ENCODE measurements at places on chromosomes 6 and 20.

DNA sequence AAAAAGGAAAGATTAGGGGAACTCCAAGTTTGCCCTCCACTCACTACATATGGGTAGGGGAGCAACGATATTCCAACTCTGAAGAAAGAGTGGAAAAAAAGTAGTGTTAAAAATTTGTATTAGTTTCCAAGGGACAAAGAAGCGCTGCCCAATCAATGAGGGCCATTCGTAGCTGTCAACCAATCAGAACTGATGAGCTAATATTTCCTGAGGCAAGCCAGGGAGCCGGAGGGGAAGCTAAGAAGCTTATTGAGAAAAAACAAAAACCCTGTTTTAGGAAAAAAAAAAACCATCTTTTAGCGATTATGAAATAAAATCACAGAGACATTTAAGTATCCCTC is 59.5 kb downstream of the TRIM38 start:
- peak; percentile 66 for DNase-seq

- peak; percentile 25 for DNase-seq
These were observed 49.2 kb downstream of the GMDS start for GRCh38 chr6:2196079-2196679.

DNA sequence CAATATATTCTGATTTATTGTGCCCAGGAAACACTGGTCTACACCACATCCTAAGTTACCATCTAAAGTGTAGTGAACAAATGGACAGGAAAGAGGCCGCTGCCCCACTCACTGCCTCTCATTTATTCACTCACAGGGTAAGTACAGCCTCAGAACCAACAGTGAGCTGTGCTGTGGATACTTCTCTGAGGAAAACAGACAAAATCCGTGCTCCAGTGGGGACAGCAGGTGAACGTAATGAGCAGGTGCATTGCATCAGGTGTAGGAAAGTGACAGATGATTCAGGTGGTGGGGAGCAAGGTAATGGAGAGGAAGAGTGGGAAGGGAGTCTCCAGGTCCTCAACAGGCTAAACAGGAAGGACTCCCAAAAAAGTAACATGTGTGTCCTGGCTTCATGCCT is 8.4 kb upstream of the ULBP2 start:
- DNase-seq = no peak

GRCh38 chr6:56682635-56683034 is 39.9 kb upstream of the DST start:
- no peak for DNase-seq

DNA sequence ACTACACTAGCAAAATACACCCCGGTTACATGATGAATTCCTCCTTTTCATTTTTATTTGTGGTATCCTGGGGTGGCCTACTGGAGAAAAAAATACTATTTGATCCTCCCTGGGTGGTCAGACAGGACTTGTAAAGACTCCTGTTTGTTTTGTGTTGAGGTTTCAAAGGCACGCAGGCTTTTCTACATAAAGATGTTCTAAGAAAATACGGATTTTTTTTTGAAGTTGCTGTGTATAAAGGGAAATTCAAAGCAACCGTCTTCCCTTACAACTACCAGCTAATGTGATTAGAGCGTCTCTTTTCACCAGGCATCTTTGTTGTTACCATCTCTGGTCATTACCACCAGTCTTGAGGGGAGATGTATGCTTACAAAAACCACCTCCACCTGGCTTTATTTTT is 187.1 kb downstream of the SOX4 start:
- DNase-seq = no peak

- DNase-seq = peak; percentile 6
These were observed 9.1 kb downstream of the VTA1 start for GRCh38 chr6:142155895-142156757.

- no peak for DNase-seq
These were observed 4.9 kb downstream of the TBXT start for GRCh38 chr6:166162599-166163342.

GRCh38 chr20:62390317-62391164 is 3.6 kb downstream of the RPS21 start:
- no peak for DNase-seq

- no peak for DNase-seq
These were observed 1.2 kb upstream of the ZNF76 start for GRCh38 chr6:35258336-35258735.

DNA sequence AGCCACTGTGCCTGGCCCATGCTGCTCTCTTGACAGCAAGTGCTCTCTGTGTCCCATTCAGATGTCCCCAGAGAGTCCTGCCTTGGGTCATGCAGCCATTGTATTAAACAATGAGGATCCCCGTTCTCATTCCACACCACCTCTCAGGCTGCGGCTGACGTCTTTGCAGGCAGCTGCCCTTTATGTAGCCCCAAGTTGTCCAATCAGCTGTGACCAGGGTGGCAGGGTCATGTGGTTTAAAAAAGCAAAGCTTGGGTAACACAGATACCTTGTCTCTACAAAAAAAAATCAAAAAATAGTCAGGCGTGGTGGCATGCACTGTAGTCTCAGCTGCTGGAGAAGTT is 13.2 kb downstream of the GCNT2 start:
- DNase-seq = no peak

DNA sequence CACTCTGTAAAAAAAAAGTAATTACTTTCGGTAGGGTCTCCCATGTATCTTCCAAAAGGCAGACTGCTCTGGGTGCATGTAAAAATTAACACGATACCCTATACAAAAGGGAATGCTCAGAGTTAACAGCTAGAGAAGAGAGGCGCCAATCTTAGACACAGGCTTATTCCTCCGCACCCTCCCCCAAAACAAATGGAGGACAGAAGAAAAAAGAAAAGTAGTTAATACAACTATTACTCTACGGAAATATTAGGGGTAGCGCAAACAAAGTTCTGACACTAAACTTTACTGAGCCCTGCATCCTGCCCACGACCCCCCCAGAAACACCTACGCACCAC is 331 bp upstream of the UFL1 start:
- no peak for DNase-seq

GRCh38 chr20:53597521-53598120 is 4.0 kb upstream of the ZNF217 start:
- no peak for DNase-seq

DNA sequence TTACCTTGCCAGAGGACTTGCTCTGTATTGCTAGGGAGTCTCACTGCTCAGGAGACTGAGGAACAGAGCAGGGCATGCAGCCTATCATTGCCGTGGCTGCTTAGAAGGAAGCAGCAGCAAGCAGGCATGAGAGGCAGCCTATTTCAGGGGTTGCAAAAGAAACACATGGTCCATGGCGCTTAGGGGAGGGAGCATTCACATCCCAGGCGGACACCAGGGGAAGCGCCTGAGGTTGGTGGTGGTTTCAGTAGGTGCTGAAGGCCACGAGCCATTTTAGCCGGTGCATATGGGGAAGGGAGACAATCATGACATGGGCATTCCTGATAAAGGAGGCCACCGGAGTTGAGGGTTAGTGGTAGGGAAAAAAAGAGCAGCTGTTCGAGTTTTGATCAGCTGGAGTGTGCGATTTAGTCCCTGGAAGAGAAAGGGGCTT is 20.9 kb downstream of the FARS2 start:
- DNase-seq = no peak

DNA sequence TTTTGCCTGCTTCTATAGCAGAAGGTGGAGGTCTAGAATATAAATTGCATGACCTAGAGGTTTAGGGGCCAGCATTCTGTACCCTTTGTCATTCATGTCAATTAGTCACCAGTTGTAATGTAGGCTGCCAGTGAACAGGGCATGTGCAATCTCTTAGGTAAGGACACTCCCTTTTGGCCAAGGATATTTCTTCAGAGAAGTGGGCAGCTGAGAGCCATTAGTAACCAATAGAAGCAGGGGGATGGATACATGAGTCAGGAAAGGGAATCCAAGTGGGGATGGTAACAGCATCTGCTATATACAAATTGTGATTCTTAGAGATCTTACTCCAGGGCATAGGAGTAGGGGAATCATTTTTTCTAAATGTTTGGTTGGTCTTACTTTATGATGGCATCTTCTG is 494.2 kb upstream of the JAG1 start:
- DNase-seq = no peak

GRCh38 chr6:105578179-105578707 is 175.4 kb upstream of the PREP start:
- no peak for DNase-seq

- no peak for DNase-seq
These were observed 145.7 kb downstream of the KIF16B start for GRCh38 chr20:16427571-16427970.

GRCh38 chr20:21336455-21337151 is 33.5 kb downstream of the XRN2 start:
- DNase-seq = no peak

DNA sequence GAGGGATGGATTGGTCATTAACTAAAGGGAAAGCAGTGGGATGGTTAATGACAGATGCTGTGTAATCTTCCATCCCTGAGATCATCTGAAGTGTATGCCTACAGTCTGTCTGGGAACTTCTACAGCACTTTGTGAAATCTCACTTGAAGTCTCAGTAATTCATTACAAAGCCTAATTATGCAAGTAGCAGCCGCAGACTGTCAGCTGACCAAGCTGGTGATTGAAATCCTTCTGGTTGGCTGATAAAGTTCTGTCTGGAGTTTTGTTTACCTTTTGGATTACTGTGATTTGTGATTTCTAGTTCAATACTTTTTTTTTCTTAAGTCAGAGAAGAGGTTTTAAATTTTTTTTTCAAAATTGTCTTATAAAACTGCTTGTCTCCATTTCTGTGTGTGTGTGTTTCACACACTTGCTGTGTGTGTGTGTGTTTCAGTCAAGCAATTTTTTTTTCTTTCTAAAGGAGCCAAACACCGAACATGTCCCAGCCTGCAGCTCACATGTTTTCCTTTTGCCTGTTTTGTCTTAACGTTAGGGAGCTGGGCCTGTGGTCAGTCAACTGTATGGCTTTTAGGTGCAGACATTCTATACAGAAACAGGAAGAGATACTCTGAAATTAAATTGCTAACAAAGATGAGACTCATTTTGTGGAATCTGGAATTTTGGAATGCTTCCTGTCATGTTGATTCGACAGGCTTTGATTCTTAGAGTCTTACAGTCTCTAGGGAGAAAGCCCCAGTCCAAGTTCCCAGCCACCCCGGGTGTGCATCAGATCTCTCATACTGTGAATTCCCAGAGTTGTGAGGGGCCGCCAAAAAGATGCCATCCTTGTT is 28.5 kb upstream of the ADGRF4 start:
- DNase-seq = no peak

DNA sequence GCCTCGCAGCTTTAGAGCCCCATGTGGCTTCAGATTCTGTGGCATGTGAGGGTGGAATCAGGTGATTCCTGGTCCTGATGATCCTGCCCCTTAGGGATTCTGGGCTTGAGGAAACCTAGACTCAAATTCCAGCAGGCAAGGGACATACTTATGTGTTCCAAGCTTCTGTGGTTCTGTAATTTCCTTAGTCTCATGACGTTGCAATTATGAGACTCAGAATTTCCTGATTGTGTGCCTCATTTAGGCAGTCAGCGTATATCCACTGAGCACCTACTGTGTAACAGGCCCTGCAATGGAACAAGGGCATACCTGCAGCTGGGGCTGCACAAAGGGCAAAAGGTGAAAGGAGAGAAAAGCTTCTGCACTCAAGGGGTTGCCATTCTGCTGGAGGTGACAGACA is 11.6 kb upstream of the BPIFB4 start:
- no peak for DNase-seq

DNA sequence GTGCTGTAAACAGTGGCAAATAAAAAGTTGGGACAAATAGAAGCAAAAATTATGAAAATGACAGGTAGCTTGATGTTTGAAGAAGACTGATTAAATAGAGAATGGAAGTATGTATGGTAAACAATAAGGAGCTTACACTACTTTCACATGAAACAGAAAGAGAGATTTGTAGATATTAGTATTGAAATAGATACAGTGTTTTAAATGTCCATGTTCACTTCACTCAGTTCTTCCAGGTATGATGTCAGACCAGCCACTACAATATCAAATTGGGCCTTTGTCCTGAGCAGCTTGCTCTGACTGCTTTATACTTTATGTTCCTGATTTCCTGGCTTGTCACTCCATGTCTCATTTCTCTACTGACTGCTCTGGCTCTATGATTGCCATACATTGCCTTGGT is 107.5 kb downstream of the CENPW start:
- no peak for DNase-seq

- no peak for DNase-seq
These were observed 35.7 kb downstream of the CITED2 start for GRCh38 chr6:139338795-139339194.

- no peak for DNase-seq
These were observed 303 bp downstream of the MBOAT1 start for GRCh38 chr6:20211941-20212391.

GRCh38 chr6:74931558-74931957 is 274.3 kb downstream of the COL12A1 start:
- DNase-seq = peak; percentile 26

GRCh38 chr6:129667621-129668020 is 42.4 kb downstream of the ARHGAP18 start:
- no peak for DNase-seq

DNA sequence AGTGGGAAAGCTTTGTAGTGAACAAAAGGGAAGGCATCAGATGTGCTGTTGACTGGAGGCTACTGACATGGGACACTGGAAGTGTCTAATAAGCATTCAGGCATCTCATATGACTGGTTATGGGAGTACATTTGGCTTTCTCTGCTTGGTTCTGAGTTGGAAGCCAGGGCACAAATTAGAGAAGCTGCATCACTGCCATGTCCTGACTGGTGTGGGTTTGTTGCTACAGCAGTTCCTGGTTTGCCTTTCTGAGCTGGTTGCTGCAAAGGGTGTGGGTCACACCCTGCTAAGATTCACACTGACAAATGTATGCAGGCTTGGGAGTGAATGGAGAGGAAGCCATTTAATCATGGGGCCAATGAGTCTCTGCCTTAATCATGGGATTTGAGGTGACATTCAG is 36.2 kb upstream of the NANP start:
- DNase-seq = no peak

GRCh38 chr6:35620706-35621105 is 68.0 kb downstream of the FKBP5 start:
- DNase-seq = no peak

- no peak for DNase-seq
These were observed 275.9 kb downstream of the FOXC1 start for GRCh38 chr6:1885576-1886011.

DNA sequence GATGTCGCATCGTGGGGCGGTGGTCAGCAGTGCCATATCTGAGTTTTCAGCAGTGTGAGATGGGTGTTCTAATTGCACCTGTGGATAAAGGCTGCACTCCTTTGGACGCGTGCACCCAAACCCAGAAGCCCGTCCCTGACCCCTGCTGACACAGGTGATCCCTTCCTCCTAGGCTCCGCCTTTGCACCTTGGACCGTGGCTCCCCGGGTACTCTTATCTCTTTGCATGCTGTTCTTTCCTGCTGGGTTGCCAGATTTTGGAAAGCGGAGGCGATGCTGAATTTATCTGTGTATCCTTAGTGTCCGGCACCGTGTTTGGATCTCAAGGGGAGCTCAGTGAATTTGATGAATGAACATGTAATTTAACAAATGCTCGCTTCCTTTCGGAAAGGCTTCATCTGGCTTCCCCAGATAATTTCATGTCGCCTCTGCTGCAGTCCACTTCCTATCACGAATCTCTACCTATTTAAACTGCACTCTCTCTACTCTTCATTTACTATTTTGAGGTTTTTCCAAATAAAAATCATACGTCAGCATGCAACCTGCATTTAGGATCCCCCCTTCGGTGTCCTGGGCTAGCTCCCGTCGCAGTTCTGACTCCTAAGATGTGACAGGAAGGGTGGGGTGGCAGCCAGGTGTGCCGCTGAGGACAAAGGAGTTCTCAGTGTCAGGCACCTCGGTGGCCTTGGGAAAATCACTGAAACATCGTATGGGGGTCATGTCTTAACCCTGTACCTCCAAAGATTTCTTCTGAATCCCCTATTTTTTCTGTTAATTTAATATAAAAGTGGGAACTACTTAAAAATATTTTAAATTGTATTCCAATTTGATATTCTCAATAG is 753 bp upstream of the PERP start:
- no peak for DNase-seq

GRCh38 chr6:39137245-39137644 is 22.3 kb upstream of the SAYSD1 start:
- DNase-seq = no peak
